Stimulated activated effector memory CD8-positive, alpha-beta T cell treated with anti-CD3 and anti-CD28 coated beads, Interleukin-12 subunit alpha, Interleukin-12 subunit beta, amount 100 ng/mL, for 72 hours (primary cell): ENCODE measurements at places on chromosomes 2 and 18.
A peak's percentile ranks its signal among the peaks of the same experiment; 100 is the strongest.

GRCh38 chr2:26816893-26817292 is 31.0 kb downstream of the CENPA start:
- DNase-seq = no peak

DNA sequence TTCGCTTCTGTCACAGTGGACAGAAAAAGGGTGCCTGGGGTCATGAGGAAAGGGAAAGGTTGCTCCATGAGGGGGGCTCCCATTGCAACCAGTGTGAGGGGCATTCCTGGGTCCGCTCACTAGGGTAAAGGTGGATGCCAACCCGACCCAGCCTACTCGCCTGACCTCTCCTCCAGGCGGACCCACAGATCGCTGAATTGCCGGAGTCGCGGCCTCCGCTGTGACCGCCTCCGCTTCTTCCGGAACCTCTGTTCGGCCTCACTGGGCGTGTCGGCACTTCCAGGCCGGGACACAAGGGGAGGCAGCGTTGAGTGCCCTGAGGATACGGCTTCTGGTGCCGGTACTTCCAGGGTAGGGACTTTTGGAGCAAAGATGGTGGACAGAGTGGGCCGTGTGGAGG is 57.1 kb downstream of the TRABD2A start:
- no peak for DNase-seq

- no peak for DNase-seq
Observed at GRCh38 chr2:21047141-21048009, 3.5 kb upstream of the APOB start.

GRCh38 chr2:75555701-75556100 is 5.0 kb downstream of the EVA1A start:
- DNase-seq = no peak

DNA sequence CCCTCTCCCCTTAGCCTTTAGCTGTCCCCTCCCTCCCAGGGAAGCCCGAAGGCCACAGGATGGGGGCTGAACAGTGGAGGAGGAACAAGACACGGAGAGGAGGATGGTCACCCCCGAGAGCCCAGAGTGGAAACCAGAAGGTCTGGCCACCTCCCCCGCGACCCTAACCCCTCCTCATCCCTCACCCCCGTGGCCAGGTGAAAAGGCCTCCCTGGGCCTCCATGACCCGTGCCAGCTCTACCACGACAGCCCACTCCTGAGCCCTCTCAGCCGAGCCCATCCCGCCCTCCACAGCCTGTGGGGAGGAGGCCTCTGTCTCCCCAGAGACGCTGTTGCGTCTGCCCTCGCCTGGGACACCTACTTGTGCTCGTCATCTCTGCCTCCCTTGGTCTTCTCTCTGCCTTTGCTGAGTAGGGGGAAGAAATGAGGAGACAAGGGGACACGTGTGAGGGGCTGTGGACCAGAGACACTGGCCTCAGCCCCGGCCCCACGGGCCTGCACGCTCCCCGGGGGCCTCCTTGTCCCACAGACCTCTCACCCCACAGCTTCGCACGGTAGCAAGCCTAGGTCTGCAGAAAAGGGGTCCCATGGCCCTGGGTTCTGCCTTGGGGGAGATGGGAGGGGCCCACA is 32.5 kb upstream of the OTOF start:
- no peak for DNase-seq

DNA sequence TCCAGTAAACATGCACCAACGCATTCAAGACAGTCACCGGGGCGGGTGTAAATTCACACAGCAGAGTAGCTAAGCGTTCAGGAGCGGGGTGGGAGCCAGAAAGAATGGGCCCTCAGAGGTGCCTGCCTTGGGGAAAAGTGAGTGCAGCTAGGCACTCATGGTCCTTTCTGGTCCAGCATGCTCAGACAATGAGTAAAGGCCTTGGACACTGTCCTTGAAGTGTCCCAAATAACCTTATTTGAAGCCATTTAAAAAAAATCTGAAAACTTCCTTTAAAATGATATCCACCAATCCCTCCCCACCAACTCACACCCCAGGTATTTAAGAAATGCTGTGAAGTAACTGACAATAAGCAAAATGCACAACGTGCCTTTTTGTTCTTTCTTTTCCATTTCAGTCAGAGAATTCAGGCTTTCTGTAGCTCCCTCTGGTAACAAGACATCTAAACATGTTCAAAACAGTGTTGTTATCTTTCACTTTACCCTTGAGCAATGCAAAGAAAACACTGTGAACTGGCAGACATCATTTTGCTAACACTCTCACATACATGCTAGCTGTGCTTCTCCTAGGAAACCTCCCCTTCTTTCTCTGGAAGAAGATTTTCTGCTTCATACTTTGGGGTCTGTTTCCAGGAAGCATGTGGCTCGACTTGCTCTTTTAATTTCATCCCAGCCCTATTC is 445.1 kb upstream of the SPRED2 start:
- no peak for DNase-seq

GRCh38 chr2:207437524-207438143 is 92.1 kb upstream of the CREB1 start:
- no peak for DNase-seq

GRCh38 chr2:200356857-200357384 is 50.4 kb downstream of the SPATS2L start:
- DNase-seq = no peak

GRCh38 chr2:20634507-20635112 is 16.3 kb downstream of the HS1BP3 start:
- no peak for DNase-seq

DNA sequence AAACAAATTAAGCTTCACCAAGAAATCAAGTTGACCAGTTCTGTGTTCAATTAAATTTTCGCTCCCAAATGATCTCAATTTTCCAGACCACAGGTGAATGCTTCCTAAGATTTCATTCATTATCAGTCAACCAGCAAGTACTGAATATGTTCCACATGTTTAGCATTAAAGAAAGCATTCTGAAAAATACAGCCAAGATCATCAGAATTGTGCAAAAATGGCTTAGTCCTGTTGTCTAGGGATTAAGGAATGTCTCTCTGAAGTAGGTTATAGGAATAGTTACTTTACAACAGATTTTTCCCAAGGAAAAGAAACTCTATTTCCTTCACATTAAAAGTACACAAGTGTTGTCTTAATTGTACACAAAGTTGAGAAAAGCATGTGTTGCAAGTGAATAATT is 69.2 kb downstream of the NRXN1 start:
- DNase-seq = no peak

- no peak for DNase-seq
Observed at GRCh38 chr2:2880938-2881337, 496.7 kb downstream of the EIPR1 start.

- no peak for DNase-seq
Observed at GRCh38 chr2:129404000-129404685, 575.3 kb upstream of the RAB6C start.

GRCh38 chr18:10432781-10433180 is 21.7 kb upstream of the APCDD1 start:
- no peak for DNase-seq

- no peak for DNase-seq
Observed at GRCh38 chr2:191739194-191739593, 61.3 kb downstream of the NABP1 start.

DNA sequence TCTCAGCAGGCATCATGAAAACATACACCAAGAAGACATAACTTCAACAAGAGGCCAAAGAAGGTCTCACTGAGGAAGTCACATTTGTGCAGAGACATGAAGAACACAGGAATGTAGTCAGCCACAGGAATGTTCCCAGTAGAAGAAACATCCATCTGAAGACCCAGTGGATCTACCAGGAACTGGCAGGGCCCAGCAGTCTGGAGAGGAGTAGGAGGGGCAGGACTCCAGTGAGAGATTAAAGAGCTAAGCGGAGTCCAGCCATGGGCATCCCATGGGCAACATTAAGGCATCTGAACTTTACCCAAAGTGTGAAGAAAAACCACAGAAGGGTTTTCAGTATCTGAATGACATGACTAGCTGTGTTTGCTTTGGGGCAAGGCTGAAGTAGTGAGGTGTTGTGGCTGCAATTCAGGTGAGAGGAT is 103.1 kb downstream of the UPP2 start:
- no peak for DNase-seq

DNA sequence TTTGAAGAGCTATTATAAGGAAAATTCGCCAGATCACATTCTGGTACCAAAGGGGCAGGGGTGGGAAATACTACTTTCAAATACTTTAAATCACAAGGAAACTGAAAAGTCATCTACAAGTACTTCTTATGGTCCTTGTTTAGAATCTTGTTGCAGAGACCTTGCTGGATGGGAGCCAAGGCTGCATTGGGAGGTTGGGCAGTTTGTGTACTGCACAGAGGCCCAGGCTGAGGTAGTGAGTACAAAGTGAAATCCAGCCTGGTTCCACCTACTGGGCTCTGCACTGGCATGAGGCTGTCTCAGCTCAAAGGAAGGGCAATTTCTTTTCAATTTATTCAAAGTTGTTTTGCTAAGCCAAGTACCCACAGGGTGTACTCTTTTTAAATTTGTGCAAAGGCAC is 140.3 kb upstream of the DLX2 start:
- DNase-seq = no peak

DNA sequence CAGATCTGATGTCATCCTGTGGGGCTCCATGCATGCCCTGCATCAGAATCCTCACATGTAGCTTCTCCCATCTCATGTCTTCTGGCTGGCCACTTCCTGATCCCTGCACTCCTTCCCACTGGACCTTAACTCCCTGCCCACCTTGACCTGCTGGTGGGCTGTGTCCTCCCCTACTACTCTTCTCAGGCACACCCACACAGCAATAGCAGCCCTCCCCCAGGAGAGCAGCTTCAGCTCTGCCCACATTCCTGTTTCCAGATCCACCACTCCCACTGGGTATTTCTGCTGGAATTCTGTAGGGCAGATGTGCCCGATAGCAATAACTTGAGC is 137.0 kb upstream of the HS6ST1 start:
- DNase-seq = no peak

GRCh38 chr2:148493822-148494563 is 150.6 kb upstream of the EPC2 start:
- DNase-seq = no peak

GRCh38 chr18:45617284-45617683 is 2.0 kb downstream of the SLC14A2 start:
- no peak for DNase-seq

DNA sequence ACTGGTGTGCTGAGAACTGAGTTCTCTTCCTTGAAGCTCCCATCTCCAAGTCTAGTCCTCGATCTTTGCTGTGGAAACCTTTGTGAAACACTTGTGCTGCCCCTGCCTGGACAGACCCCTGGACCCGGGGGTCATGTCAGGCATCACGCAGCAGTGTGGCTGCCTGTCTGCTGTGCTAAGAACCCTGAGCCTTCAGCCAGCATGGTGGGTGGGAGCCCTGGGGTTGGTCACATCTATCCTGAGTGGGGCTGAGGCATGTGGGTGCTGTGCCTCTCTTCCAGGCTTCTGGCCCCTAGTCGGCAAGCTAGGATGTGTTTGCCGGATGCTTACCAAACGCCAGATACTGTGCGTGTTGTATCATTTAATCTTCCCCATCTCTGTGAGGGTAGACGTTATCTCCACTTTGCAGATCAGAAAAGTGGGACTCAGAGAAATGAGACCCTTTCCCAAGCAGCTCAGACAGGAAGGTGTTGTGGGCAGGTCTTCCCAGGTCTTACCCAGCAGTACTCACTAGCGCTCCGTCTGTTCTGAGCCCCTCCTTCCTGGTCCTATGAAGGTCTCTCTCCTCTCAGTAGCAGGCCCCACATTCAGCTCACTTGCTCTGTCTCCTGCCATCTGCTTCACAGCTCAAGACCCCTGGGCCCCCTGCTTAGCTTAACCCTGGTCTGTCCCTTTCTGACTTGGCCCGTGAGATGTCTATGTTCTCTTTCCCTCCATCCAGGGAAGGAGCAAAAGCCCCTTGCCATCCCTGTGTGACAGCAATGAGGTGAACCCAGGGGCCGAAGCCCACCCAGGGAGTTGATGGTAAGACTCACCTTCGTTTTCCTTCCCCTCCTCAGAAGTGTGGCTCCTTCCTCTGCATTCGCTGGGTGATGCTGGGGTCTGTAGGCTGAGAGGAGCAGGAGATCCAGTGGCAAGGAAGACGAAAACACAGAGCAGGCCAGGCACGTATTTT is 242.8 kb downstream of the FAM210A start:
- no peak for DNase-seq

GRCh38 chr2:212863185-212863588 is 288.2 kb downstream of the IKZF2 start:
- DNase-seq = peak; percentile 3
